Pulmonary artery endothelial cell (primary cell): ENCODE measurements at places on chromosomes 4 and X. TPM values are rescaled to one million over a fixed set of nuclear protein-coding genes. Genes with fewer than 3 reads are reported as not detected.

DNA sequence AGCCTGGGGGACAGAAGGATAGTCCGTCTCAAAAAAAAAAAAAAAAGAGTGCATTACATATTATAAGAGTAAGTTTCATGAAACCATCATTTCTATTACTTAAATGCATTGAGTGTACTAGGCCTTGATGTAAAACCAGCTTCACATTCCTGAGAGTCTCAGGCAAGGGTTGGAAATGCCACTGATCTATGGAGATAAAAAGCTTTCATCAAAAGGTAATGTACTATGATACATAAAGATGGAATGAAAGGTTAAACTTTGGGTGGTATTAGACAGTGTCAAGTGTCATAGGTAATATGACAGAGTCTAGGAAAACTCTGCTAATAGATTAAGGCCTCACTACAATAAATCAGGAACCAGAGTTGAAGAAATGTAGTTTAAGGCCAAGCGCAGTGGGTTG is 7.4 kb downstream of the CFAP97 start:
- DNase-seq, result no peak

DNA sequence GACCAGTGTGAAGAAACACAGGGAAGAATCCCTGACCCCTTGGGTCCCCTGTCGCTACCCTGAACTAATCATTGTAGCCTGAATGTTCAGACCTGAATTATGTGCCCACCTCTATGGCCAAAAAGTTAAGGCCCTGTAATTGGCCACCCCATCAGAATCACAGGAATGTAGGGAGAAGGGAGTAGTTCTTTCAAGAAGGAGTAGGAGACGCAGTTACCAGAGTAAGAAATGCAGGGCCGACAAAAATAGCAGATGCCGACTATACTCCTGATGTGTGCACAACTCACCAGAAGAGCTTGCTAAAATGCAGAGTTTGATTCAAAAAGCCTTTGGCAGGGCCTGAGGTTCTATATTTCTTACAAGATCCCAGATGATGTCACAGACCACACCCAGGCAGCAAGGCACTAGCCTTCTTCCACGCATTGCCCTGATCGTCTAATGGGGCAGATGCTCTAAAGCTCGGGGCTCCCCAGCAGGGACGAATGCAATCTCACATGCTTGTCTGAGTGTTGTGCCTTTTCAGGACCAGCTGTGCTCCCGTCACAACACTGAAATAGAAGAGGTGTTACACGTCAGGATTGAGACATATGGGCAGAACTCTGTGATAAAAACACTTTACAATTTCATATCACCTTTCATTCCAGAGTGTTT is 161.0 kb upstream of the FAM241A start:
- no peak for DNase-seq

GRCh38 chrX:25009407-25009806 is 6.4 kb downstream of the ARX start:
- DNase-seq, result no peak

DNA sequence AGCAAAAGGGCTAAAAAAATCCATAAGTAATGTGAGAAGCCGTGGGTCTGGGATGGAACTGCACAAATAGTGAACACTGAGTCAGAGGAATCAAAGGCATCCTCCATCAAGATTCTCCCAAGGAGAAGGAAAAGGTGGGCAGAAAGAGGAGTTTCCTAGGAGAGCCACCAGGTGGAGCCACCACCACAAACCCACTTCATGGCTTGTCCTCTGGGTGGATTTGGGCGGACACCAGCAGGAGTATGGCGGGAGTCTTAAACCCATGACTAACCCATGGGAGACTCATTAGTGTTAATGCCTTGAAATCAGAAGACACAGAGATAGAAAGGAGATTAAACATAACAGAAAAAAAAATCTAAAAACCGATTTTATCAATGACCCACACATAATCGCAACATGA is 147.7 kb downstream of the SH3KBP1 start:
- no peak for DNase-seq

The AMTN gene
- total RNA-seq, result 0.18 TPM in 1 of 2 replicates, not detected in the other

The GAGE13 gene
- total RNA-seq, result not detected in 2 replicates
